Transverse colon (tissue), 4 donors: ENCODE measurements at places on chromosomes 2 and 18. TPM values are rescaled to one million over a fixed set of nuclear protein-coding genes. Genes with fewer than 3 reads are reported as not detected.

DNA sequence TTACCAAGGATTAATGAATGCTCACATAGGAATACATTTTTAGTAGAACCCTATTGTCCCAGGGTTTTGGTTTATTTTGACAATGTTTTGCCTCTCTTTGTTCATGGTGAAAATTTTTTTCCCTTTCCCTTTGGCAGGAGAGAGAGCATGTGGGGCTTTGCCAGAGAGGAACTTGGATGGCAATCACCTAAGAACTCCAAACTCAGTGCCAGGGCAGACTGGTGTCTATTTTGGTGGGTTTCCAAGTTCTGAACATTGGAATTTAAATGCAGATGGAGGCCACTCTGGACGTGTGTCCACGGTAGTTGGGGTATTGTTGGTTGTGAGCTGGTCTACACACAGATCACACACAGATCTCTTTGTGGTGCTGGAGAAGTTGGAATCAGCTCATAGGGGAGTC, 2091.1 kb upstream of the PIK3C3 start:
- H3K27ac ChIP-seq: no peak overlapping the region
- no peak overlapping the region for H3K4me3 ChIP-seq
- no peaks in the 10 kb centered on the region for H3K36me3 ChIP-seq
- H3K4me1 ChIP-seq: no peaks in the 10 kb centered on the region
- H3K27me3 ChIP-seq: no peaks in the 10 kb centered on the region

The THUMPD2 gene
- 21.1 TPM for total RNA-seq

DNA sequence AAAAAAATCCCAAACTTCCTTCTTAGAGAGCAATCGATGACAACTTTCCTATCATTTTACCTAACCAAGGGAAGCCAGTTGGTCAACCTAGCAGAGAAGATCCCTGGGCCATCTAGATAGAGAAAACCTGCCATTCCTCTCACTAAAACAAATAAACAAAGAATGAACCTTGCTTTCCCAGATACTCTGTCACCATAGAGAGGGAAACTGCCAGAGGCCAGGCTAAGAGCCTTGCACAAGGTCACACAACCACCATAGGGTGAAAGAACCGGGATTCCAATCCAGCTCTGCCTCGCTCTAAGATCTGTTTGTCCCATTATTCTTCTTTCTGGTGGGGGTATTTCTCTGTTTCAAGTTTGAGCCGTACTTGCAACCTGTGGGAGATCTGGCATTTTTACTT, 154.6 kb downstream of the CYRIA start:
- DNase-seq: no peak
- no peak overlapping the region for H3K4me3 ChIP-seq
- no peak overlapping the region for H3K27ac ChIP-seq

The RMC1 gene
- 30.9 TPM for total RNA-seq

The RNPEPL1 gene
- 208 TPM for total RNA-seq
